Natural killer cell (primary cell): ENCODE measurements at places on chromosomes 7 and 10.

GRCh38 chr10:98417973-98418664 lies 3.1 kb upstream of the PYROXD2 start:
- DNase-seq = no peak

DNA sequence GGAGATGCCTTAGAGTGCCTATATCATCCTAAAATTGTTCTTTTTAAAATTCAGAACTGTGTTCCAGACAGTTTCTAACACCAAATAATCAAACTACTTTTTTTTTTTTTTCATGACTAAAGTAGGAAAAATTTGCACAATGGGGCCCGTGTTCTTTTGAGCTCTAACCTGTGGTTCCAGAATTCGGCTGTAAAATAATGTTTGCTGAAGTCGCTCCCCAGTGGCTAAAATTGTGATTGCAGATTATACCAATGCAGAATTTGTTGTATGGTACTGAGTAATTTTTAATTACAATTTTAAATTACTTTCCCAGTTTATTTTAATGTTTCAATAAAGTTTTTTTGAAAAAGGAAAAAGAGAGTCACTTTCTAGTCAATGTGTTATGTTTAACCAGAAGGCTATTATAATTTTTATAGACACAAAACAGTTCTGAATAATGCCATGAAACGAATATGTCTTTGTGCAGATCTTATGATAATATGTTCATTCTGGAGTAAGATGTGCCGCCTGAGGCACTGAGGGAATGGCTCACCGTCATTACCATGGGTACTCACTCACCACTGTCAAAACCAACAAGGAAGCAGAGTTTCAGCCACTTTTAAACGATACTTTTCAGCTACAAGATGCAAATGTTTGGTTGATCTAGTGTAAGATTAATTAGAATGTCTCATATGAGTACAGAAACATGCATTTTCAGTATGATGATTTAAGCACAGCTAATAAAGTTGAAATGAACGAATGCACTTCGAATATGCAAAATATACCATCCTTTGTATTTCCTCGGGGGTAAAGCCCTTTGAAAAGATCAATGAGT lies 173.6 kb downstream of the PRKCQ start:
- no peak for DNase-seq

- DNase-seq = no peak
Measured at GRCh38 chr10:20105931-20106330, 289.7 kb downstream of the PLXDC2 start.

DNA sequence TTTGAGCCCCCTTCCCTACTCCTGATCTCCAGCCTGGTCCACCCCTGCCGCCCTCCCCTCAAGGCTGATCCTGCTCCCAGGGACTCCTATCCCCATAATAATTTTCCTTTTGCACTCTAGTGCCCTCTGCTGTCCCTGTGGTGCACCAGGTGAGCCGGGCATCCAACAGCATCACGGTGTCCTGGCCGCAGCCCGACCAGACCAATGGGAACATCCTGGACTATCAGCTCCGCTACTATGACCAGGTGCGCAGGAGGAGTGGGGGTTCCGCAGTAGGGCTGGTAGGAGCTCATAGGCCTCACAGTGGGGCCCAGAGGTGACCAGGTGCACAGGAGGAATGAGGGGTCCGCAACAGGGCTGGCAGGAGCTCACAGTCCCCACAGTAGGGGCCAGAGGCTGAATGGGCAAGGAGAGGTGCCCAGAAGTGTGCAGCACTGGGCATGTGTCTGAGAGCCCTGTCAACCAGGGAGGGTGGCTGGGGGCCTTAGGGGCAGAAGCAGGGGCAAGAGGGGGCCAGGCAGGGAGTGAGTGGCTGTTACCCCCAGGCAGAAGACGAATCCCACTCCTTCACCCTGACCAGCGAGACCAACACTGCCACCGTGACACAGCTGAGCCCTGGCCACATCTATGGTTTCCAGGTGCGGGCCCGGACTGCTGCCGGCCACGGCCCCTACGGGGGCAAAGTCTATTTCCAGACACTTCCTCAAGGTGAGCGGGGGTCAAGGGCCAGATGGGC lies 11.7 kb downstream of the EPHB6 start:
- no peak for DNase-seq

GRCh38 chr7:157411580-157411979 lies 74.8 kb downstream of the DNAJB6 start:
- DNase-seq = peak; percentile 75

DNA sequence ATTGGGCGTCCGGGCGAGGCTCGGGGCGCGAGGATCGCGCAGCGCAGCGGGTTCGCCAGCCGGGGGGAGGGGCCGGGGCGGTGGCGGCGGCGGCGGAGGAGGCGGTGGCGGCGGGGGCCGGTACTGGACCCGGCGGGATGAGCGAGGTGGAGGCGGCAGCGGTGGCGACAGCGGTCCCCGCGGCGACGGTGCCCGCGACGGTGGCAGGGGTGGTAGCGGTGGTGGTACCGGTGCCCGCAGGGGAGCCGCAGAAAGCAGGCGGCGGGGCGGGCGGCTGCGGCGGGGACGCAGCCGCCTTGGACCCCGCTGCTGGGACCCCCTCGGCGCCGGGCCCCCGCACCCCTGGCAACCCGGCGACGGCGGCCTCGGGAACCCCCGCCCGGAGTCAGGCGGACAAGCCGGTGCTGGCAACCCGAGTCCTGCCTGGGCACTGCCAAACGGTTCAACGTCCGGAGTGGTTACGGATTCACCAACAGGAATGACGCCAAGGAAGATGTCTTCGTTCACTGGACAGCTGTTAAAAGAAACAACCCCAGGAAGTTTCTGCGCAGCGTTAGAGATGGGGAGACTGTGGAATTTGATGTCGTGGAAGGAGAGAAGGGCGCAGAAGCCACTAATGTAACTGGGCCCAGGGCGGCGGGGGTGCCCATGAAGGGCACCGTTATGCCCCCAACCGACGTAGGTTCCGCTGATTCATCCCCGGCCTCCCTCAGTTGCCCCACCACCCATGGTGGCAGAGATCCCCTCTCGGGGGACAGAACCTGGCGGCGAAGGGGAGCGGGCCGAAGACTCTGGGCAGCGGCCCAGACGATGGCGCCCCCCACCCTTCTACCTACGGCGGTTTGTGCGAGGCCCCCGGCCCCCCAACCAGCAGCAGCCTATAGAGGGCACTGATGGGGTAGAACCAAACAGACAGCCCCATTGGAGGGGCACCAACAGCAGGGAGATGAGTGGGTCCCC lies 100.3 kb upstream of the CPXM2 start:
- DNase-seq = no peak

- DNase-seq = no peak
Measured at GRCh38 chr10:128026615-128027300, 99.5 kb downstream of the MKI67 start.

- no peak for DNase-seq
Measured at GRCh38 chr10:88428442-88428841, 154.7 kb downstream of the RNLS start.

DNA sequence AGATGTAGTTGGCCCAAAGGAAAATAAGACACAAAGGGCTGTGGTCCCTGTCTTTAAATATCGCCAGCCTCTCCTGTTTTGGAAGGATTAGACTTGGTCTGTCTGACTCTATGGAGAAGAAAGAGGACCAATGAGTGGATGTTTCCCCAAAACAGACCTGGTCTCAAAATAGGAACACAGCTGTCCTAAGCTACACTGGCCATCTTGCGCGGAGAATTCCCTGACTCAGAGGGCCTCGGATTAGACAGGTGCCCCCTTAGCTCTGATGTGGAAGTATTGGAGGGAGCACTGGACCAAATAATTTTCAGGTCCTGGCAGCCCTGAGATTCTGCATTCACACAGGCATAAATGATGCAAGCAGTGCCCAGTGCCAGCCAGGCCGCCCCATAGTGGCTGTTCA lies 56.1 kb downstream of the CHST15 start:
- no peak for DNase-seq

DNA sequence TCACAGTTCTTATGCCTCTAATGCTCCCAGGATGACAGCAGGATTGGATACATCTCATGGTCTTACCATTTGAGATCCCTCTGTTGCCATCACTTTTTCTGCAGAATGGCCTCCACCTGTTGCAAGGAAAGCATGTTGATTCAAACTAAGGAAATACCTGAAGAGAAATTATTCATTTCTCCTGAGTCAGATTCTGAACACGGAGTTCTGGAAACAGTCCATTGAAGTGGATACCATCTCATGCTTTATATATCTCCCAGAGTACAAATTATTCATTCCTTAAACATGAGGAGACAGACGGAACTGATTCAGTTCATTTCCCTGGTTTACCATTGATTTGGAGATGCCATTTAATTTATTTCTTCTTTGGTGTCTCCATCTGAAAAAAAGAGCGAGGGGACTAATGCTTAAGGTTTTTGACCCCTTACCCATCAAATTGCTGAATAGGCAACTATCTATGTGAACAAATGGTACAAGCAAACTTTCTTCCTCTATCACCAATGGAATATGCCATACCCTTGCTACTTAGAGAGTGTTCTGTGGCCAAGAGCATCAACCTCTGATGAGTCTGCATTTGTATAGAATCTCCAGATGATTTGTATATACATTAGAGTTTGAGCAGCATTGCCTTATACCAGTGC lies 305.0 kb upstream of the LRGUK start:
- no peak for DNase-seq

- no peak for DNase-seq
Measured at GRCh38 chr10:84543948-84544347, 215.6 kb downstream of the CCSER2 start.

DNA sequence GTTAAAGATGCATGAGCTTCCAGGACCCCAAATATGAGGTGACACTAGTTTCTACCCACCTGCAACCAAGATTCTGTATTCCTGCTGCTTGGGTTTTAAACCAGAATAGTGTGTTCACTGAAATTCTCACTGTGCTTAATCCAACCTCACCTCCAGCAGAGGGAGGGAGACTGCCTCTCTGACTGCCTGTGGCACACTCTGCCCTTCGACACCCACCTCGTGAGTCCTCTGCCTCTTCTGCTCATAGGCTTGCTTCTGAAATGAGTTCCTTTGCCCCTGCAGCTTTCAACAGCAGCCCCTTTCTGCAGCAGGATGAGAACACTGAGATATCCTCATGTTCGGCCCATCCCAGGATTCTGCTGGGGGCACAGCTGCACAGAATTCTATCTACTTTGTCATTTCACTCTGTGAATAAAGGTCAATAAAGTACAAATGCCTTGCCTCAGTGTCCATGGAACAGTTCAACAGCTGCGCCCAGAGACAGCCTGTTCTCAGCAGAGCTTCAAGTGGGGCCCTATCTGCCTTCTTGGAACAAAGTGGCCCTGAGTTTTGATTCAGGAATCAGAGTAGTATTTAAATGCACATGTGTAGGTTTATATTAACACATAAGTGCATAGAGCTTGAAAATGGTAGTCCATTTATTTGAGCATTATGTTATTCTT lies 632.5 kb downstream of the TNS3 start:
- DNase-seq = no peak

DNA sequence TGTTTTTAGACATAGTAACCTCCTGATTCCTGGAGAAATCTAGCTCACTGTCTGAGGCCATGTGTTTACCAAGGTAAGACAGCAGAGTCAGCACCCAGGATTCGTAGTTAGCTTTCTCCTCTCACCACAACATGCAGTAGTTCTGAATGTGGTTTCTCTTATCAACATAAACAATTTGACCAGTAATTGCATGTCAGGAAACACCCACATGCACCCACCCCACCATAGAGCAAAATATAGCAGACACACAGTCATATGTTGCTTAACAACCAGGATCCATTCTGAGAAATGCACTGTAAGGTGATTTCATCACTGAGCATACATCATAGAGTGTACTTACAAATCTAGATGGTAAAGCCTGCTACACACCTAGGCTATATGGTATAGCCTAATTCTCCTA lies 1004.0 kb downstream of the ANKRD7 start:
- no peak for DNase-seq

DNA sequence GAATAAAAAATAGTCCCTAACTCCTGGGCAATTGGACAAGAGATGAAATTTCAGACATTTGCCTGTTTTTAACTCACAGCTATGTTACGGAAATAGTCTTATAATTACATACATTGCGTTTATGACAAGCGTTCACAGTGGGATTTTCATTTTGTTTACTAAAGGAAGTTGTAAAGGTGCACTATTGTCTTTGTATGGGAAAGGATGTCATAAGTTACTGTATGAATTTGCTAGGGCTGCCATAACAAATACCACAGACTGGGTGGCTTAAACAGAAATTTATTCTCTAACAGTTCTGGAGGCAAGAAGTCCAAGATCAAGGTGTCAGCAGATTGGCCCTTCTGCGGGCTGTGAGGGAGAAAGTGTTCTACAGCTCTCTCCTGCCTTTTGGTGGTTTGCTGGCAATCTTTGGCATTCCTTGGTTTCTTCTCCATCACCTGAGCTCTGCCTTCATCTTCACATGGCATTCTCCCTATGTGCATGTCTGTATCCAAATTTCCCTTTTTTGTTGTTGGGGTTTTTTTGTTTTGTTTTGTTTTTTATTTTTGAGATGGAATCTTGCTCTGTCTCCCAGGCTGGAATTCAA lies 5.6 kb downstream of the NFE2L3 start:
- no peak for DNase-seq

- DNase-seq = peak; percentile 74
Measured at GRCh38 chr10:77832238-77832637, 94.3 kb downstream of the DLG5 start.

DNA sequence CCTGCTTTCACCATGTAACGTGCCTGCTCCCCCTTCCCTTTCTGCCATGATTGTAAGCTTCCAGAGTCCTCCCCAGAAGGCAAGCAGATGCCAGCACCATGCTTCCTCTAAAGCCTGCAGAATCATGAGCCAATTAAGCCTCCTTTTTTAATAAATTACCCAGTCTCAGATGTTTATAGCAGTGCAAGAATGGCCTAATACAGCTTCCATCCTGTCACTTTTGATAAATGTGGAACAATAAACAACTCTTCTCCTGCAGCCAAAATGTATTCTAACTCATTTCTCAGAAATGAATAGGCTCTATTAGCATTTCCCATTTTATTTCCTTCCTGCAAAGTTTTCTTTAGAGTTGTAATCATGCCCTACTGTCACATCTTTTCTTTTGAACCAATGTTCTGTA lies 43.4 kb downstream of the C7orf25 start:
- DNase-seq = no peak

DNA sequence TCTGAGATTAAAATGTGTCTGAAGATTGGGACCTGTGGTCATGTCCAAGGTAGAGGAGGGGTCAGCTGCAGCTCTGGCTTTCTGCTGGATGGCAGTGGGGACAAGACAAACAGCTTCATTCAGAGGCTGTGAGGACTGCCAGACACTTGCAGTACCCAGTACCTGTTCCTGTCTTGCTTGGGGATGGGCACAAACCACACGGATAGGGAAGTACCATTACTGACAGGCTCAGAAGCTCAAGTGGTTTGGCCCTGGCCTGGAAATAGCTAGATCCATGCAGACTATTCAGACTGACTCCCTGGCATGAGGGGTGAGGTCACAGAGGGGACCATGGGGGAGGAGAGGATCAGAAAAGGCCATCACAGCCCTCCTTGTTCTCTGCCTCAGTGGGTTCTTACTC lies 56.0 kb upstream of the COMTD1 start:
- DNase-seq = no peak

- DNase-seq = no peak
Measured at GRCh38 chr7:34083440-34083839, 178.1 kb downstream of the BMPER start.

DNA sequence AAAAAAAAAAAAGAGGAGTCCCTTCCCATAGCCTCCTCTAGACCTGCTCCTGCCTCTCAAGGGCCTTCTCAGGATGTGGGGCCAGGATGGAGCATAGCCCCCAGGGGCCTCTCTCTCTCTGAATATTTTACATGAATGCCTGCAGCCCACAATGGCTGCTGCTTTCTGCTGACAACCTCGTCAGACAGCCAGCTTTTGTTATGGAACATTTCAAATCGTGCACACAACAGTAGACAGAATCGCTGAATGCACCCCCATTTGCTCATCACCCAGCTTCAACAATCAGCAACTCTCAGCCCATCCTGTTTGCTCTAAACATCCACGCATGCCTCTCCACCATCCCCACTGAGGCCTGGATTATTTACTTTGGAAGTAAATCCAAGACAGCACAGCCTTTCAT lies 5.4 kb downstream of the PLAC9 start:
- no peak for DNase-seq
